ENCODE measurements at places on chromosomes 11 and 22. TPM values are rescaled to one million over a fixed set of nuclear protein-coding genes. Genes with fewer than 3 reads are reported as not detected.

GRCh38 chr22:22897091-22897490 is 9.5 kb downstream of the IGLL5 start:
- no peak for DNase-seq

- DNase-seq: no peak
These were observed 66.7 kb upstream of the CAPRIN1 start for GRCh38 chr11:33984682-33985389.

The JHY gene
- 2.3 TPM for polyA plus RNA-seq

DNA sequence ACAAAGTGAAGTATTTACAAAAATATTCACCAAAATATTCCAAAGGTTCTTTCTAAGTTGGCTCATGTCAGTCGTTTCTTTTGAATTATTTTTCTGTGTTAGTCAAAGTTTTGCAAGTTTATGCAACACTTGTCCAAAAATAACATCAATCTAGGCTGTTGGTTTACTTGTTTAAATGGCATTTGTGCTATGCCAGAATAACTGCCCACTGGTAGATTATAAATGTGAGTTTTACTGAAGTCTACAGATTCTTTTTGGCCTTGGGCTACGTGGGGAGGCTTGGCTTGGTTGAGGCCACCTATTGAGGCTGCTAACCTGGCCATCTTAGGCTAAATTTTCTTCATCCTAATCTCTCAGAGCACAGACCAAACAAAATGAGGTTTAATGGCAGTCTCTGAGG is 1091.9 kb upstream of the RAG2 start:
- no peak for DNase-seq

Measured in urinary bladder (tissue), 4 donors.